NCI-H748 treated with DMSO at 0.1 percent for 48 hours (cell line): ENCODE measurements at places on chromosomes 4 and X.
A peak's percentile ranks its signal among the peaks of the same experiment; 100 is the strongest.

GRCh38 chrX:11781734-11782370 lies 23.8 kb downstream of the MSL3 start:
- DNase-seq = no peak

DNA sequence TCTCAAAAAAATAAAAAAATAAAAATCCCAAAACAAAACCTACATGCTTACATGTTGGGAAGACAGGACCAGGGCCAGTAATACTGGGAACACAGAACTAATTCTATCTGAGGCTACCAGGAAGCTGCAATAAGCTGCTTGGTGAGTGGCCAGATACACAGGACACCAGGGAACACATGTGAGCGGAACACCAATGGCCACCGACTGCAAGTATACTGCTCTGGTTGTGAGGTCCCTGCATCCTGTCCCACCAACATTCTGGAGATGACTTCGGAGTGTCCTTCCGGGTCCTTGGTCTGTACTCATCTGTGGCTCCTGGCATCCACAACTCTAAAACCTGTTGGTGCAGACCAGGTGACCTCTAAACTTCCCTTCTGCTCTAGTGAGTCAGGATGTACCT lies 2.7 kb downstream of the TNIP2 start:
- no peak for DNase-seq

DNA sequence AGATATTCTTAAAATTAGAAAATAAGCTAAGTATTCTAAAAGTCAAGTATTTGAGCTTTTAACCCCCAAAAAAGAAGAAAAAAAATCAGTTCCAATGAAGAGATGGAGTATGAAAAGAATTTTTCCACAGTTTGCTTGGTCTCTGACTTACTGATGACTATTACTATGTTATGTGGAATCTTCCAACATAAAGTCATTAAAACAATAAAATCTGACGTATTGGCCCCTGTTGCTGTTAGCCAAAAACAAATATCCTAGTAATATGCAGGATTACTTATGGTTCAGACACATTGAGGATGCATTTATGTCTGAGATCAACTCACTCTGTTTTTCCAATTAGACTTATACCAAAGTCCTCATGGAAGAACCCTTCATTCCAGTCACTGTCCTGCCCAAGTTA lies 517.2 kb upstream of the ADGRL3 start:
- DNase-seq = no peak

GRCh38 chr4:40205259-40206198 lies 8.7 kb downstream of the RHOH start:
- no peak for DNase-seq

- no peak for DNase-seq
Observed at GRCh38 chr4:41070516-41071281, 143.6 kb downstream of the APBB2 start.

GRCh38 chrX:24276015-24276414 lies 37.9 kb downstream of the SUPT20HL2 start:
- no peak for DNase-seq

DNA sequence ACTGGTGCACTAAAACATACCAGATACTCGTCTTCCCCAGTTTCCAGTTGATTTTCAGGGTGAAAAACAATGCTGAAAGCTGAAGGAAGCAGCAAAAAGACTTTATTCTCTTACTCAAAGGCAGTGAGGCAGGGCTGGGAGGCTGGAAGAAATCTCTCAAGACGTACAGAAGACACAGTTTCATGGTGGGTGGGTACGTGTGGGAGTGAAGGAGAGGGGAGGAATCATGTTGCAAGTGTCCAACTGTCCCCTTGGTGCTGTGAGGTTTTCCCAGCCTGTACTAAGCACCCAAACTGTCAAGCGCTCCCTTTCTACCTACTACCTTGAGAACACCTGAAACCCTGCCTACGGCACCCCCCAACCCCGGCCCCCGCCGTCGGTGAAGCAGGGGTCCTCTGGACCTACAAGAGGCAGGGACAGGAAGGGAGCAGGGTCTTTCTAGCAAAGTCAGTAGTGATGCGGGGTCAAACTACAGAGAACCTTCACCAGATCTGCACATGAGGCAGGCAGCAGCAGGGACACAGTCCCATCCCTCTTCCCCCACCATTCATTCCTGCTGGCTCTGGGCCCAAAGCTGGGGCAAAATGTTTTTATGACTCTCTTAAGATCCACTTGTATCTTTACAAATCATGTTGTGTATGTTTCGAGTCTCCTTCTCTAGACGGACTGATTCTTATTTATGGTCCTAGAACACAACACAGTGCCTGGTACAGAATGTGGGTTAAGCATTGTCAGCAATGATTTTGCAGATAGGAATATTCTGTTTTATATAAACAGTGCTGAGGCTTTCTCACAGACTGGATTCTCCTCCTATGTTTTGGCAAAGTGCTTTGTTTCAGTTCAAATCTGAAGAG lies 2.4 kb upstream of the SETD7 start:
- no peak for DNase-seq

DNA sequence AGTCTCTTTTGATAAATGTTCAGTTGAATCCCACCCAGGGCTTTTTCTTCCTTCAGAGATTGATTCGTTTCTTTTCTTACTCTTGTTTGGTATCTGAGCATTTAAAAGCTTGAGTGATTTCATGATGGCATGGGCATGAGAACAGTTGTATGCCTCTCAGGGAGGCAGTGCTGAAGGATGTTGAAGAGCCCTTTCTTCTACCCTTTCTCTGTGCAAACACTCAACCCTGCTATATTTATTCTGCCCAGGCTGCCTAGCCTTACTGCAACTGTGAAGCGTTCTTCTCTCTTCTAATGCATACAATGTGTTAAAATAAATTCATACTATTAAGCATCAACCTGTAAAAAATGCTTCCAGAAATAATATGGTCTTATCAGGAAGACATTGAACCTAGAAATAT lies 367.6 kb upstream of the LCORL start:
- DNase-seq = no peak

- DNase-seq = no peak
Observed at GRCh38 chrX:35858361-35858760, 60.2 kb downstream of the MAGEB16 start.

- DNase-seq = no peak
Observed at GRCh38 chr4:67714248-67714583, 13.3 kb upstream of the UBA6 start.

DNA sequence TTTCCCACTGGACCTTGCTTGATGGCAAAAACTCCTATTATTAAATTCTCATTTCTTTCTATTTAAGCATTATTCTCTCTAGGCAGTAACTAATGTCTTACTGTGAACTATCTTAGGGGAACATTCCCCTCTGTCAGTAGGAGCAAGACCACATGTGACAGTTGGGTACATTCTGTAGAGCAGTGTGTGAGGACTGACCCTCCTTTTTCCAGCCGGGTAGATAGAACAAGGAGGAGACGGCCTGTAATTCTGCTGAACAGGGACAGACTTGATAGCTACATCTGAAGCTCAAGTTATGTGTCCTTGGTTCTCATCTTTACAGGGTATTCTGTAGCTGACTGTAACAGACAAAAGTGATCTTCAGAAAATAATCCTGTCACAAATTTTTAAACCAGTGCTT lies 43.3 kb downstream of the FNIP2 start:
- no peak for DNase-seq

- DNase-seq = no peak
Observed at GRCh38 chrX:129701624-129702069, 37.1 kb upstream of the XPNPEP2 start.

GRCh38 chrX:151239751-151240150 lies 63.4 kb downstream of the GPR50 start:
- no peak for DNase-seq

DNA sequence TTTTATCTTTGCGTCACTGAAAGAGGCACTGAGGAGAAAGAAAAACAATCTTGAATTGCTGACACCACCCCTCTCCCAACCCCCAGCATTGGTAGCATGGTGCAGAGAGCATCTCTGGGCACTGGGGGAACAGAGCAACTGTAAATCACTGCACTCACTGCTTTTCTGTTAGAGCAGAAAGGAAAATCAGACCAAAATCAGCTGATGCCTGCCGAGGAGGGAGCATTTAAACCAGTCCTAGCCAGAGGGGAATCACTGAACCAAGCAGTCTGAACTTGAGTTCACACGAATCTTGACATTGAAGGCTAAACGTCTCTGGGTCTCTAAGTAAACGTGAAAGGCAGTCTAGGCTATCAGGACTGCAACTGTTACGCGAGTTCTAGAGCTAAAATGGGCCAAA lies 205.8 kb downstream of the SPANXN4 start:
- no peak for DNase-seq

DNA sequence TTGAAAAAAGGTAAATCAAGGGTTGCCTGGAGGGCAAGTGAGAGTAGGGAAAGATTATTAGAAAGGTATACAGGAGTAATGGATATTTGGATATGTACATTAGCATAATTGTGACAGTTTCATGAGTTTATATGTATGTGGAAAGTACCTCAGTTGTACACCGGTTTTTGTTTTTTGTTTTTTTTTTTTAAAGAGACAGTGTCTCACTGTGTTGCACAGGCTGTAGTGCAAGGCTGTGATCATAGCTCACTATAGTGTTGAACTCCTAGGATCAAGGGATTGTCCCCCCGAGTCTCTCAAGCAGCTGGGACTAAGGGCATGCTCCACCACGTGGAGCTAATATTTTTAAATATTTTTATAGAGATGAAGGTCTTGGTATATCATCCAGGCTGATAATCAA lies 15.3 kb upstream of the HPGD start:
- DNase-seq = no peak

DNA sequence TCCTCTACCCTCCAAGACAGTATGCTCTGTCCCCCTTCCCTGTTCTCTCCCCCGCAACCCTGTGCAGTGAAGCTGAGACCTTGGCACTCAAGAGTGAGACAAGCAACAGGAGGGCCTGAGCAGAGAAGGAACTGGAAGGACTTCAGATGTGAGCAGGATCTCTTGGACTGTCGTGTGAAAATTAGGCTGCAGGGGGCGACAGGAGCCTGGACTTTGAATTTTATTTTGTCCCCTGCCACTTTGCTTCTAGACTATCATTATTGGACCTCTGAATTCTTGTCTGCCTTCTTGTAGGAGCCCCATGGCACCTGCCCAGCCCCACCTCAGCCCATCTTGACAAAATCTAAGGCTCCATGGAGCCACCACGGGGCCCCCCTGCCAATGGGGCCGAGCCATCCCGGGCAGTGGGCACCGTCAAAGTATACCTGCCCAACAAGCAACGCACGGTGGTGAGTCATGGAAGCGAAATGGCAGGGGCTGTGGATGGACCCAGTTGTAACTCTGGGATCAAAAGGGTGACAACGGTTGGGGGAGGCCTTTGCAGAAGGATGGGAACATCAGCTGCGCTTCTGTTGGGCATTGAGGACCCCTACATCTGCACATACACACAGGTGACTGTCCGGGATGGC lies 1.7 kb downstream of the ARAF start:
- no peak for DNase-seq

- DNase-seq = peak; percentile 68
Observed at GRCh38 chr4:116358633-116359222, 726.6 kb downstream of the TRAM1L1 start.

GRCh38 chr4:31908261-31908660 lies 1188.1 kb downstream of the PCDH7 start:
- DNase-seq = no peak

GRCh38 chr4:64682481-64682880 lies 273.2 kb upstream of the TECRL start:
- no peak for DNase-seq

GRCh38 chr4:150573534-150573933 lies 8.4 kb upstream of the MAB21L2 start:
- no peak for DNase-seq

- DNase-seq = no peak
Observed at GRCh38 chr4:4440333-4441061, 53.6 kb downstream of the NSG1 start.

GRCh38 chr4:26141911-26142638 lies 178.7 kb upstream of the RBPJ start:
- no peak for DNase-seq

- no peak for DNase-seq
Observed at GRCh38 chr4:120685756-120686278, 236.7 kb downstream of the PRDM5 start.

GRCh38 chr4:85603437-85604336 lies 128.7 kb downstream of the ARHGAP24 start:
- DNase-seq = no peak

- DNase-seq = no peak
Observed at GRCh38 chr4:12897954-12898353, 586.2 kb downstream of the RAB28 start.

GRCh38 chr4:100977274-100977673 lies 370.1 kb downstream of the PPP3CA start:
- no peak for DNase-seq

- DNase-seq = no peak
Observed at GRCh38 chrX:118657413-118657812, 70.0 kb upstream of the IL13RA1 start.

DNA sequence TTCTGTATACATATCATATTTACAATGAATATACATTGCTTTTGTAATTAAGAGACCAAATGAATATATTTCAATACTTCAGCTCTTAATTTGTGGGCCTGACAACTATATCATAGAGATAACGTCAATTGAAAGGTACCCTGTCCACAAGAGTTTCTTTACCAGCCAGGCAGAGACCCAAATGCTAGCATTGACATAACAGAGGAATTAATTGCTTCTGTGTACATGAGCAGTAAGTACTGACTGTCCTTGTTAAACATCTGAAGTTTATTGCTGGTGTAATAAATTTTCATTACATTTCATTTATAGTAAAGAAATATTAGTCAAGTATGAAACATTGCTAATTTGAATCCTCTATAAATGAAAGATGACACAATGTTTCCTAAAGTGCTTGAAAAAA lies 910.8 kb downstream of the CCSER1 start:
- DNase-seq = no peak

- DNase-seq = no peak
Observed at GRCh38 chr4:54898056-54898562, 227.3 kb downstream of the KDR start.

DNA sequence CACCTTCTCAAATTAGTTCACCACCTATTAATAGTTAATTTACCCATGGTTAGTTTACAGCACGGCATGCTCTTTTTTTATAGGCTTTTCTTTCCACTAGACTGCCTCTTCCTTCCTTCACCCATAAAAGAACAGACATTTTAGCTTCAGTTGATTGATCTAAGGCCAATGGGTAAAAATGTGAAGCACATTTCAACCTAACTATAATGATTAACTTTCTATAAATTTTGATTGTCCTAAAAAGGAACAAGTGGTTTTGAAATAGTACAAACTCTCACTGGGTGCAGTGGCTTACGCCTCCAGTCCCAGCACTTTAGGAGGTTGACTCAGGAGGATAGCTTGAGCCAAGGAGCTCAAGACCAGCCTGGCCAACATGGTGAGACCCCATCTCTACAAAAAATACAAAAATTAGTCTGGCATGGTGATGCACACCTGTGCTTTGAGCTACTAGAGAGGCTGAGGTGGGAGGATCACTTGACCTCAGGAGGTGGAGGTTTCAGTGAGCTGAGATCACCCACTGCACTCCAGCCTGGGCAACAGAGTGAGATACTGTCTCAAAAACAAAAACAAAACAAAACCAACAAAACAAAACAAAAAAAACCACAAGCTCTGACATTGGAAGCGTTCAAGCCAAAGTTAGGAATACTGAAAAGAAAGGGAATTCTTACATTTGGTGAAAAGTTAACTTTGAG lies 89.9 kb upstream of the FAT1 start:
- DNase-seq = no peak

DNA sequence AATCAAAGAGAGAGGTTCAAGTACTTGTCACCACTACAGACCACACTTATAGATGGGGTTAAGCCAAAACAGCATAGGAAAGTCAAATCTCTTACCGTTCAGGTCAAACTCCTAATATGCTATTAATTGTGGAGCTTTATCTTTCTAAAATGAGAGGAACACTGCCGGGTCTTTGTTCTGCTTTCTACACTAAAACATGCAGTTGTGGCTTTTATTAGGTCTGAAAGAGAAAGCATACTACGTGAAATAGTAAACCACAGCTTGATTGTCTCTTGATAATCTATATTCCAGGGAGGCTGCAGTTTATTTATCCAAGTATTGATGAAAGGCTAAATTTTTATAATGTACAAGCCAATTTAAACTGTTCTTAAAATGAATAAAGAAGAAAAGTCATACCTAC lies 12.3 kb upstream of the INPP4B start:
- no peak for DNase-seq
